ENCODE measurements at places on chromosomes 6 and 20.

- no peak for DNase-seq
Observed at GRCh38 chr6:47801984-47802383, 20.2 kb downstream of the OPN5 start.

DNA sequence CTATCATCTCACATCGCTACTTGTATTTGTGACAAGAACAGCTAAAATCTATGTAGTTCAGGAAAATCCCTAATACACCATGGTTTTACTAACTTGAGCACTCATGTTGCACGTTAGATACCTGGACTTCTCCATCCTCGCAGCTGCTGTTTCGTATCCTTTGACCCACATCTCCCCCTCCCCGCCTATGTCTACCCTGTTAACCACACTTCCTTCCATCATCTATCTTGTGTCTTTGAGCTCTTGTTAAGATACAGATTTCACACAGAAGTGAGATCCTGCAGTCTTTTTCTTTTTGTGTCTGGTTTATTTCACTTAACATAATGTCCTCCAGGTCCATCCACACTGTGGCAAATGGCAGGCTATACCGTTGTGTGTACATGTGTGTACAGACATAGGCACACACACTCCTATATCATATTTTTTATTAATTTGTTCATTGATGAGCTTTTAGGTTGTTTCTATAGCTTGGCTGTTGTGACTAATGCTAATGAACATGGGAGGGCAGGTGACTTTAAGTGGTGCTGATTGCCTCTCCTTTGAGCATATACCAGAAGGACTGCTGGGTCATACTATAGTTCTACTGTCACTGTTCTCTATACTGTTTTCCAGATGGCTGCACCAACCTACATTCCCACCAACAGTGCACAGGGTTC is 117.8 kb downstream of the WDR27 start:
- DNase-seq = no peak

- no peak for DNase-seq
Observed at GRCh38 chr6:22413681-22414311, 117.0 kb upstream of the PRL start.

GRCh38 chr6:108565893-108566292 is 5.2 kb downstream of the FOXO3 start:
- no peak for DNase-seq

- DNase-seq = peak; percentile 28
Observed at GRCh38 chr6:152318278-152318677, 318.9 kb downstream of the SYNE1 start.

DNA sequence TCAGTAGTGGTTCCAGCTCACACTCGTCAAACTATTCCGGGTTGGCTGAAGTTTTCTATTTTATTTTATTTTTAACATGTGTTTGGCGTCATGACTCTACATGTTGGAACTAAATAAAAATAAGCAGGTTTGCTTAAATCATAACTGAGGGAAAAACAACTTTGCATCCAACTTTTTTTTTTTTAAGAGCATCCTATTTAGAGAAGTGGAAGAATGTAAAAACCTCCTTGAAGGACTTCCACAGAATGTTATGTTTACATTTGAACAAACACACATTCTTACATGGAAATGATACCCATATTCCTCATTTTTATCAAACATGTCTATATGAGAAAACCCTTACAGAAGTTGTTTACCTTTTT is 659 bp downstream of the PRDM1 start:
- no peak for DNase-seq

DNA sequence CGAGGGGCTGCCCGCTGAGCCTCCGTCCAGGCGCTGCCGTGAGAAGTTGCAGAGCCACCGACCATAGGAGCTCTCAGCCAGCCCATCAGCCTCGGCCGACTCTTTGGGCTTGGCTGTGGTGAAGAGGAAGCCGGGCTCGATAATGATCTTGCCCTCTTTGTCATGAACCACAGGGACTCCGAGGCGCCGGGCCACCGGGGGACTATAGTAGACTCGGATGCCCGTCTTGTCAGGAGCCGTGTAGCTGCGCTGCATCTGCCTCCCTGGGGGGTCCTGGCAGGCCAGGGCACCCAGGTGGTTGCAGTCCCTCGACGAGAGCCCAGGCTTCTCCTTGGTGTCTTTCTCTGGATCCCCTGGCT is 20.5 kb upstream of the DSN1 start:
- no peak for DNase-seq

DNA sequence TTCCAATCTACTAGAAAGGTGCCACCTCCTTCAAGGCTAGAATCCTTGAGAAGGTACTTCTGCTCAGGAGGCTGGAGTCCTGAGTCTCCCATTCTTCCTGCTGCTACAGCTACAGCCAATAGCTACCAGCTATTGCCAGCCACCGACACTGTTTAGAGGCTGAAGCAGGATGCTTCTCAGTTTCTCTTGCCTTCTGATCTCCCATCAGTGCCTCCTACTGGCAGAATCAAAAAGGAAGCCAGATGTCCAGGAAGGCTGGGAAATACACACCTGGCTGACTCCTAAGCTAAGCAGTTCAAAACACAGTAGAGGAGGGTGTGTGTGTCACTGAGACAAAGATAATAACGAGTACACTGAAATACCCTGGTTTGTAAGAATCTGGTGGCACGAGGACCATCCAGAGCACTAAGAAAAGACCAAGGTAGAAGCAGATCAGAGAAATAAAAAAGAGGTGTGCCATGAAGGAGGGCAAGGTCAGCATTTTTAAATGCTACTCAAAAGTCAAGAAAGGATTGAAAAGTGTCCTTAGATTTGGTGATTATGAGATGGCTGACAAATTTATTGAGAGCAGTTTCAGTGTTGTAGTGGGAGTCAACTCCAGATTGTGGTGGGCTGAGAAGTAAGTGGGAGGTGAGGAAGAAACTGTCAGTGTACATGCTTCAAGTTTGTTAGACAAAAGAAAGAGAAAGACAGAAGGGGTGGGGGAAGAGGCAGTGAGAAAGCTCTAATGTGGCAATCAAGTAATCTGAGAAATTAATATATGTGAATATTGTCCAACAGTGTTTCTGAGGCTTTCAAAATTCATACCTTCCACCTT is 2.3 kb upstream of the HLA-DMA start:
- no peak for DNase-seq

DNA sequence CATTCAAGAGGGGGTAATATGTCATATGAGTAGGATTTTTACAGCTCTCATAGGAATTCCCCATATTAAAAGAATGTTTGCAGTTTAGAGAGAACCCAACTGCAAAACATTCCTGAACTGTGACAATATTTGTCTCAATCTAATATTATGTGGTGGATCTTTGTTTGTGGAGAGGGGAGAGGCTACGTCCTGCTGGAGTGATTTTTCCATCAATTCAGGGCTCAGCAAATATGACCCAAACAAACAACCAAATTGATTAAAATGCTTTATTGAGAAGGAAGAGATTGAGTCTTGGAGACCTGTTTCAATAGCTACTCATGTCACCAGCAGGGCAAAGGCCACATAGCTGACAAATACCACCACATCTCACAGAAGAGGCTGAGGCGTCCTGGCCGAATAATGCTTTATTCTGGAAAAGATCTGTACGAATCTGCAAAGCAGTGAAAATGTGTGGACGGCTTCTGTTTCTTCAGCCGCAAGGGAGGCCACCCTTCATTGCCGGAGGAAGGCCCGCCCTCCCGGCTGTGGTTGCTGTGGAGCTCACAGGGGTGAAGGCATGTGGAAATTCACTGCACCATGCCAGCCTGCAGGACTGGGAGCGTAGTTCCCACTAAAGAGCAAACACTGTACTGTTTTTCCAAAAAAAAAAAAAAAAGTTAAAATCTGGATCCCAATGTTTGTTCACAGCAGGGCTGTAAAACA is 89.7 kb upstream of the QKI start:
- no peak for DNase-seq

DNA sequence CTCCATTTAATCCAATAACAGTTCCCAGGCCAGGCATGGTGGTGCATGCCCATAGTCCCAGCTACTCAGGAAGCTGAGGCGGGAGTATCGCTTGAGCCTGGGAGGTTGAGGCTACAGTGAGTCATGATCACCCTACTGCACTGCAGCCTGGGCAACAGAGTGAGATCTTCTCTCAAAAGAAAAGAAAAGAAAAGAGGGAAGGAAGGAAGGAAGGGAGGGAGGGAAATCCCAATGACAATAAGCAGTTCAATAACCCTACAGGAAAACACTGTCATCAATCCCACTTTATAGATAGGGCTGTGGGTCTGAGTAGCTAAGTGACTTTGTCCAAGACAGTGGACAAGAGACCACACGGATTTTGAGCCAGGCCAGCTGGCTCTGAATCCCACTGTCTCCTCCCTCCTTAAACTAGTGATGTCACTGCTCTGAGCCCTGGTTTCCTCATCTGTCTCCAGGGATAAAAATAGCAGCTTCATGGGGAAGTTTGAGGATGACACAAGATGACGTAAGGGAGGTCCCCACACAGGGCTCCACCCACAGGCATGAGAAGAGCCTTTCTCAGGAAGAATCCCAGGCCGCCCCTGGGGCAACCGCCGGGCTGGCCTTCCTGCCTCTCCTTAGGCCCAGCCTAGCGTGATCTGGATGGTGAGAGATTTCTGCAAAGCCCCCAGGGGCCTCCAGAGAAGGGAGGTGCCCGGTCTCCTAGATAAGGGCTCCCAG is 7.2 kb upstream of the TRIB3 start:
- DNase-seq = peak; percentile 26

- no peak for DNase-seq
Observed at GRCh38 chr6:158621694-158622544, 22.6 kb downstream of the DYNLT1 start.

DNA sequence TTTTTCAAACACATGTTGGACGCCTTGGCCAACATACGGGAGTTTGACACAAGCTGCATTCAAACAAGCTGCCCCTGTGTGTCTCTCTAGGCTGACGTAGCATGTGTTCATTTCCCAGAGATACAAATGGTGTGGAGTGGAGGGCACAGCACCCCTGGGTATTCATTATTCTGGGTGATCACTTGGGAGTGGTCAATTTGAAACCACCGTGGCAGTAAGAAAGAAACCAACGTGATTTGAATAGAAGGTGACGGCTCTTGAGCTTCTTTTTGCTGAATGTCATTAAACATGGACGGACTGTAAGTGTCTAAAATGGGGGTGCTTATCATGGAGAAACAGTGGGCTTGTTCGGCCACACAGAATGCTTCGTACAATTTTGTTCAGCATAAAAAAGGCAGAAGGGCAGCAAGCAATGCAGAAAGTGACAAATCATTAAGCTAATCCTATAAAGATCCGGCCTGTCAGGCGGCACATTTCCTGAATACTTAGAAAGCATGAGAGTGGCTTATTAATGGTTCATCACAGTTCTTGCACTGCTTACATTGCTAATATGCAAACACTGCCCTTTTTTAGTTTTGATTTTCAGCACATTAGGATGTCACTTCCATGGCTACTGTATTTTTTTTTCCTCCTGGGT is 1261.9 kb upstream of the CITED2 start:
- DNase-seq = no peak

GRCh38 chr6:83708546-83708969 is 343 bp downstream of the SNAP91 start:
- DNase-seq = no peak

DNA sequence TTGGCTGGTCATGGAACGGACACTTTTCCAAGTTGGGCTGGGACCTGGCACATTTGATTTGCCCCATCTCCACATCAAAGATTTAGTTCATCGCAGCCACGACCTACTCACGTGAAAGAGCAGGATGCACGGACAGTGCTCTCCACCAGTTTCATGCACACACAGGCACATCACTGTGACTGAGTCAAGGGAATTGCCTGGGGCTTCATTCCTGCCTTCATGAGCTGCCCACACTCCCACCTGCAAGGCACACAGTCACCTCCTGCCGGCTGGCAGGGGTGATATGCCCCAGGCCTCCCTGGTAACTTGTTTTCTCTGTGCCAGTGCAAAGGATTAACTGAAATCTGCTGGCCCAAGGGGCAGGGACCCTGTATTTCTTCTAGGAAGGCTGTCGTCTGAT is 23.3 kb upstream of the CST1 start:
- DNase-seq = no peak

- no peak for DNase-seq
Observed at GRCh38 chr6:1285956-1286355, 25.9 kb upstream of the FOXQ1 start.

- DNase-seq = no peak
Observed at GRCh38 chr6:25659633-25660368, 7.8 kb downstream of the SCGN start.

- no peak for DNase-seq
Observed at GRCh38 chr20:35286077-35286898, 1.7 kb upstream of the EIF6 start.

GRCh38 chr6:11803591-11803971 is 25.0 kb upstream of the ADTRP start:
- DNase-seq = no peak

- no peak for DNase-seq
Observed at GRCh38 chr6:112906726-112907125, 559.6 kb downstream of the RFPL4B start.

DNA sequence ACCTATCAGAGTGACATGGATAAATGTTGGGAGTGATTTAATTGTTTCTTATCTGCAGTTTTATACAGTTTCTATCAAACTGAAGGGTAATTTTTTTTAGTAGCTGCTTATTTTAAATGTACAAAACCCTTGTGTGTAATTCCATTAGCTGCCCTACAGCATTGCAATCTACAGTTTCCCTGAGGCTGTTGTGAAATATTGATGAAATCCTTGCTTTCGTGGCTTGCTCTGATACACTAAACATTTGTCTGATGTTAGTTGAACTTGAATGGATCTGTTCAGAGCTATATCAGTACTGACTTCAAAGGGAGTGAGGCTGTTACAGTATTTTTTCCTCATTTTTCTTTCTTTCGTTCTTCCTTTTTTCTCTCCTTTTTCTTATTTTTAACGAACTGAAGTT is 255.4 kb downstream of the TSHZ2 start:
- DNase-seq = no peak

DNA sequence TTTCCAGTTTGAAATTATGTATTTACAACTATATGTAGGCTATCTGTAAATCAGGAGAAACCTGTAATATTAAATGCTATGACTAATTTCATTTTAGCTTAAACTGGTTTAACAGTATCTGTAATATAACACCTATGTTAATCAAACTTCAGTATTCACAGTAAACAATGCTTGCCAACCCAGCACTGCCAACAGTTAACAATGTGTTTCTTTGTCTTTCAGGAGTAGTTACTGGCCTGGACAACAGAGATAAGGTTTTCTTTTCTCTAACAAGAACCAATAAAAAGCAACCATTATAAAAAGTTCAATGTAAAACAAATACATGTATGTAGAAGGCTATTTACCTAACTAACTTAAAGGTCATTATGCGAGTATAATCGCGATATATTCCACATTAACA is 158.8 kb downstream of the CDK19 start:
- DNase-seq = no peak

DNA sequence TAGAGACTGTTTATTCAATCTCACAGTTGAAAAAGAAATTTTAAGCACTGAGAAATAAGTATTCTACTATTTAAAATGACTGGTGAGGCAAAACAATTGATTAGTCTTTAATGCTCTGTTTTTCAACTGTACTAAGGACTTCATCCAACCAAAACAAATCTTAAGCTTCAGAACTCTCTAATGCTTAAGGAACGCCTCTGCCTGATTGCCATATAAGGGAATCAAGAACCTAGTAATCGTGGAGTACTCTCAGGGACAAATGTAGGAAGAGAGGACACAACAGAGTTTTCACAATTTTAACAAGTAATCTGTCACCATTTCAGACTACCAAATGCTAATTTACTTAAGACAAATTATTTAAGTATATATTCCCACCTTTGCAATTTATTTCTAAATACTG is 16.1 kb downstream of the FBXO30 start:
- no peak for DNase-seq
